ENCODE measurements at places on chromosomes 2 and 18. TPM values are rescaled to one million over a fixed set of nuclear protein-coding genes. Genes with fewer than 3 reads are reported as not detected.

DNA sequence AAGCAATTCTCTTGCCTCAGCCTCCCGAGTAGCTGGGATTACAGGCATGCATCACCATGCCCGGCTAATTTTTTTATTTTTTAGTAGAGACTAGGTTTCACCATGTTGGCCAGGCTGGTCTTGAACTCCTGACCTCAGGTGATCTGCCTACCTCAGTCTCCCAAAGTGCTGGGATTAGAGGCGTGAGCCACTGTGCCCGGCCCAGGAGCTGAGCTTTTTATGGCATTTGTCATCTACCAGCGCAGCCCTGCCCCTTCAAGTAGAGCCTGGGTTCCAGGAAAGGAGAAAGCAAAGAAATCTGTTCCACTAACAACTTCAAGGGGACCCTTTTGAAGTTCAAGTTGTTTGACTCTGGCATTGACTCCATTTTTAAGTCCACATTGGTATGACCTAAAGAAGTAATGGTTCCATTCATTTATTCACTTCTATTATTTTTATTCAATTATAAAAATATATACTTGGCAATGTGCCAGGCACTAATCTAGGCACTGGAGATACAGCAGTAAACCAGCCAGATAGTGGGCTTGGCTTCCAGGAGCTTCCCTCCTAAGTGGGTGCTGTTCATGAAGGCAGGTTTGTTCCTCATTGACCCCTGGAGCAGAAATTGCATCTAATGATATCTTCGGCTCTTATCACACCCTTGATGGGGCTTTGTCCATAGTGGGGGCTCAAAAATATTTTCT, 8.0 kb upstream of the SFTPB start:
- H3K4me1 ChIP-seq: peaks cover 15% of the 10 kb centered on the region
- peaks cover 2% of the 10 kb centered on the region for H3K27me3 ChIP-seq
- DNase-seq: no peak
- no peak overlapping the region for H3K27ac ChIP-seq
- no peaks in the 10 kb centered on the region for H3K36me3 ChIP-seq

DNA sequence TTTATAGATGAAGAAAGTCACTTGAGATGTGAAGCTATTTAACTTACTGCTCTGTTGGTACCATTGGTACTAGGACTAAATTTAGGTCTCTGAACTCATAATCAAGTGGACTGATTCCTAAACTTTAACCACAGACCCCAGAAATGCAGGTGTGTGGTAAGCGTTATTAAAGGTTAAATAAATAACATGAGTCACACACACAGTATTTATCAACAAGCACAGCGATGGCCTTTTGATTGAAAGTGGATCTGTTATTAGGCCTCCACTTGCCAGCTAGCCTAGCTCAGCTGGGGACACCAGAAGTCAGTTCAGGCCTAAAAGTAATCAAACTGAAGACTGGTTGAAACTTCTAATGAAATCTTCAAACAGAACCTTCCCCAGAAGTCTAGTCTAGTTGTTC, 161.3 kb upstream of the DPP10 start:
- no peaks in the 10 kb centered on the region for H3K4me1 ChIP-seq
- H3K4me3 ChIP-seq: no peak overlapping the region
- no peaks in the 10 kb centered on the region for H3K36me3 ChIP-seq

GRCh38 chr2:198782734-198783133, 675.0 kb downstream of the SATB2 start:
- no peaks in the 10 kb centered on the region for H3K36me3 ChIP-seq
- no peak overlapping the region for H3K27ac ChIP-seq
- H3K4me1 ChIP-seq: no peaks in the 10 kb centered on the region
- no peak for DNase-seq
- no peaks in the 10 kb centered on the region for H3K27me3 ChIP-seq
- H3K4me3 ChIP-seq: no peak overlapping the region

GRCh38 chr18:46481847-46482245, 175.2 kb downstream of the LOXHD1 start:
- H3K4me3 ChIP-seq: no peak overlapping the region
- no peaks in the 10 kb centered on the region for H3K36me3 ChIP-seq
- no peaks in the 10 kb centered on the region for H3K4me1 ChIP-seq
- H3K27ac ChIP-seq: no peak overlapping the region
- H3K27me3 ChIP-seq: peaks cover 6% of the 10 kb centered on the region

GRCh38 chr18:50080932-50081560, 113.9 kb downstream of the MYO5B start:
- DNase-seq: no peak
- H3K27ac ChIP-seq: no peak overlapping the region
- H3K36me3 ChIP-seq: no peaks in the 10 kb centered on the region
- peaks cover 12% of the 10 kb centered on the region for H3K27me3 ChIP-seq

DNA sequence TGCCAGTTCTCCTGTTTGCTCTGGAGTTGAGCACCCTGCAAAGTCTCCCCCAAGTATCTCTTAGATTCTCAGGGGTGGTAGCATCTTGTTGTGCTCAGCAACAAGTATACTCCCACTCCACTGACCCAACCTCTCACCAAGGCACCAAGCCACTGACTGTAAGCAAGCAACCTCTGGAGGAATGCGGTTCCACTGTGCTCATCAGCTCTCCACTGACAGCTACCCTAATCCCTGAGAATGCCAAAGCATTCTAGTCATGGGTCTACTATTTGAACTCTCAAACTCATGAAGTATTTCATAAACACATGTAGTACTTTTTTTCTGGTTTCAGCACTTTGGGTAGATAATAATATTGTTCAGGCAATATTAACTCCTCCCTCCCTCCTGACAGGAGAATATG, 170.0 kb downstream of the EPHA4 start:
- no peak for DNase-seq
- H3K4me1 ChIP-seq: no peaks in the 10 kb centered on the region
- no peaks in the 10 kb centered on the region for H3K36me3 ChIP-seq
- peaks cover 10% of the 10 kb centered on the region for H3K27me3 ChIP-seq

- peaks cover 26% of the 10 kb centered on the region for H3K36me3 ChIP-seq
- H3K27ac ChIP-seq: peak overlapping the region; percentile 46
- no peak for DNase-seq
These were observed 16.1 kb upstream of the PUM2 start for GRCh38 chr2:20366672-20367116.

- no peak overlapping the region for H3K4me3 ChIP-seq
- no peak for DNase-seq
- no peaks in the 10 kb centered on the region for H3K4me1 ChIP-seq
- H3K36me3 ChIP-seq: no peaks in the 10 kb centered on the region
- no peaks in the 10 kb centered on the region for H3K27me3 ChIP-seq
- H3K27ac ChIP-seq: no peak overlapping the region
These were observed 261.5 kb upstream of the SIX3 start for GRCh38 chr2:44679990-44680389.

DNA sequence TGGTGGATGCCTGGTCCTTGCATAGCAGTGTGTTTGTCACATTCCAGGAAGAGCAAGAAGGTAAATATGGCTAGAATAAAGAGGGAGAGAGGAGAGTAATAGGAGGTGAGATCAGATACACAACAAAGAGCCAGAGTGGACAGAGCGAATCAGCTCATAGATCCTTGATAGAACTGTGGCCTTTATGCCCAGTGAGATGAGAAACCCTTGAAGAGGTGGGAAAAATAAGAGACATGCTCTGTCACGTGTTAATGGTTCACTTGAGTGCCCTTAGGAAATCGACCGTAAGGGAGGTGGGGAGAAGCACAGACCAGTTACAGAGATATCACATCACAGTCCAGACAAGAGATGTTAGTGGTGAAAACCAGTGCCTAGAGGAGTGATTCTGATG, 84.7 kb upstream of the RAB27B start:
- H3K27ac ChIP-seq: no peak overlapping the region
- H3K4me3 ChIP-seq: no peak overlapping the region
- H3K4me1 ChIP-seq: peaks cover 3% of the 10 kb centered on the region

GRCh38 chr2:138658187-138658894, 121.8 kb downstream of the NXPH2 start:
- no peaks in the 10 kb centered on the region for H3K27me3 ChIP-seq
- DNase-seq: no peak
- H3K4me3 ChIP-seq: no peak overlapping the region
- H3K4me1 ChIP-seq: no peaks in the 10 kb centered on the region

DNA sequence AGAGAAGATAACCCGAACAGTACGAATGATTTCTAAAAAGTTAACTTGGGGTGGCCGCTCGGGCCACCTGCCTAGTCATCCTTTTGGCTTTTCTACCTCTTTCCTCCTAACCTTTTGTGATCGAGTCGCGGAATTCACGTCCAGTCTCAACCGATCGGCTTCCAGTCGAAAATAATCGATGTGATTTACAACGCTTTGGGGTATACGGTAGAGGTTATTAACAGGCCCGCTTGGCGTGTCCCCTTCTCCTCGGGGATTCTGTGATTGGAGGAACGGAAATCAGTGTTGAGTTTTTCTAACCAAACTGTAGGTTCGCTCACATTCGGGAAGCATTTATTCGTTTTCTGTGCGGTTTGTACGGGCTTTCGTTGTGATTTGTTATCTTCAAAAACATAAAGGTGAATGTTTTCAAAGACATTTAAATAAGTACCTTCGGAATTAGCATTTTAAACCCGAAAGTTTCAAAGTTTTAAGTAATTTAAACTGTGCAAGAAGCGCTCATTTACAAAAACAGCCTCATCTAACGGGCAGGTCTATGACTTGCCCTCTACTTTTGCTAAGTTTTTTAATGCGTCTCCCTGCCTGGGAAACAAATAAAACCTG, 588 bp upstream of the FOXI3 start:
- H3K4me1 ChIP-seq: peaks cover 11% of the 10 kb centered on the region
- H3K36me3 ChIP-seq: no peaks in the 10 kb centered on the region
- H3K4me3 ChIP-seq: peak overlapping the region; percentile 68
- H3K27me3 ChIP-seq: peaks cover 62% of the 10 kb centered on the region

GRCh38 chr2:124883595-124883994, 858.5 kb downstream of the CNTNAP5 start:
- H3K27ac ChIP-seq: no peak overlapping the region
- no peak for DNase-seq
- no peak overlapping the region for H3K4me3 ChIP-seq
- no peaks in the 10 kb centered on the region for H3K27me3 ChIP-seq
- H3K4me1 ChIP-seq: no peaks in the 10 kb centered on the region
- H3K36me3 ChIP-seq: no peaks in the 10 kb centered on the region

GRCh38 chr2:101195871-101196661, 44.9 kb upstream of the TBC1D8 start:
- no peak overlapping the region for H3K27ac ChIP-seq
- no peaks in the 10 kb centered on the region for H3K36me3 ChIP-seq
- no peak overlapping the region for H3K4me3 ChIP-seq
- no peak for DNase-seq
- no peaks in the 10 kb centered on the region for H3K27me3 ChIP-seq
- no peaks in the 10 kb centered on the region for H3K4me1 ChIP-seq

- no peaks in the 10 kb centered on the region for H3K36me3 ChIP-seq
- no peaks in the 10 kb centered on the region for H3K4me1 ChIP-seq
- no peak overlapping the region for H3K27ac ChIP-seq
- no peaks in the 10 kb centered on the region for H3K27me3 ChIP-seq
These were observed 223.6 kb upstream of the EPAS1 start for GRCh38 chr2:46073540-46074046.

GRCh38 chr18:28792404-28793086, 615.6 kb upstream of the CDH2 start:
- H3K36me3 ChIP-seq: no peaks in the 10 kb centered on the region
- DNase-seq: no peak
- no peak overlapping the region for H3K27ac ChIP-seq
- H3K27me3 ChIP-seq: peaks cover 2% of the 10 kb centered on the region

DNA sequence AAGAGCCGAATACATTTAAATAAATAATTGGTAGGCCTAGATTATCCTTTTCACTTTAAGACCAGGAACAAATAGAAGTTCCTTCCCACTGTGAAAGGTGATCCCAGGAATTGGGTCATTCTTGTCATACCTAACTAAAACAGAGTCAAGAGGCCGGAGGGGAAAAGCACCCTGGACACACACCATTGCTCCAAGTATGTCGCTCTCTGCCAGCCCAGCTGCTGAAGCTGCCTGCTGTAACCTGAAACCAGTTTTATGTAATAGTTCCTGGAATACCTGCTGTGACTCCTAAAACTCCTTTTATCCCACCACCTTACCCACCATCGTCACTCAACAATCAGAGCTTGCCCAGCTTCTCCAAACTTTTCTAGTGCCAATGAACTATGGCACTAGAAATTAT, 217.1 kb downstream of the PTPRM start:
- no peaks in the 10 kb centered on the region for H3K4me1 ChIP-seq
- no peak for DNase-seq
- H3K27me3 ChIP-seq: no peaks in the 10 kb centered on the region
- H3K27ac ChIP-seq: no peak overlapping the region
- H3K36me3 ChIP-seq: no peaks in the 10 kb centered on the region
- H3K4me3 ChIP-seq: no peak overlapping the region

HNRNPLL gene
- total RNA-seq: 55.8 TPM

SLC23A3 gene
- total RNA-seq: 2.3 TPM

AFF3 gene
- 13.0 TPM for total RNA-seq

MC2R gene
- not detected for total RNA-seq

SH3RF3 gene
- total RNA-seq: 0.08 TPM

ASB18 gene
- not detected for total RNA-seq

FAM237A gene
- not detected for total RNA-seq

SERPINB3 gene
- total RNA-seq: not detected

CRACDL gene
- 0.19 TPM for total RNA-seq
